ENCODE measurements at places on chromosomes 13 and 19.

GRCh38 chr13:99895444-99896368, 75.9 kb downstream of the ZIC5 start:
- peak; percentile 60 for DNase-seq

GRCh38 chr19:35332817-35333216, 3.8 kb downstream of the CD22 start:
- no peak for DNase-seq

DNA sequence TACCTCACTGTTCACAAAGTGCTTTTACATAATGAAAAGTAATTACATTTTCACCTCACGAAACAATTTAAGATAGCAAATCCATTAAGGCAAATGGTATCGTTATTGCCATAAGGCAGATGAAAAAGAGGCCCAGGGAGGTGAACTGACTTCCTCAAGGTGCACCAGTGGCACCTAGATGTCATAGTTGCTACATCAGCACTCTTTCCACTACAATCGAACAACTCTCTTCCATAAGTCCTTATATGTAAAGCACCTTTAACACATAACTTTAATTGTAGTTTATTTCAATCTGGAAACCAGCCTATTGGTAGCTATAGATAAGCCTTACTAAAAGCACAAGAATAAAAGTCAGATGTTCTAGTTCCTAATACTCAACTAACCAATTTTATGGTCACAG, 35.1 kb downstream of the XPO4 start:
- no peak for DNase-seq

DNA sequence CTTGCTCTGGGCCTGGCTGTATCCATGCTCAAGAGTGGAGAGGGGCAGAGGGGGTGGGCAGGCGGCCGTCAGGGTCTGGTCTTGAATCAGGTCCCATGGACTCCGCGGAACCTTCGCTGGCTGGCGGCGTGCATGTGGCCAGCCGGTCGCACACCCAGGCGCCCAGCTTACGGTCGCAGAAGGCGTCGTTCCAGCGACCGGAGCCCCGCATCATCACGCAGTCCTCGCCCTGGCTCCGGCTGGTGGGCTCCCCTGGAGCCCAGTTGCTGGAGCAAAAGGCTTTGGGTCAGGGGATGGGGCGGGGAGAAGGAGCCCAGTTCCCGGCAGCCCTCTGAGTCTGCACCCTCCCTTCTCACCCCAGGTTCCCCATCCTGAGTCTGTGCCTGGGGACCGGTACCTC, 8.5 kb downstream of the TRAPPC5 start:
- DNase-seq: no peak

DNA sequence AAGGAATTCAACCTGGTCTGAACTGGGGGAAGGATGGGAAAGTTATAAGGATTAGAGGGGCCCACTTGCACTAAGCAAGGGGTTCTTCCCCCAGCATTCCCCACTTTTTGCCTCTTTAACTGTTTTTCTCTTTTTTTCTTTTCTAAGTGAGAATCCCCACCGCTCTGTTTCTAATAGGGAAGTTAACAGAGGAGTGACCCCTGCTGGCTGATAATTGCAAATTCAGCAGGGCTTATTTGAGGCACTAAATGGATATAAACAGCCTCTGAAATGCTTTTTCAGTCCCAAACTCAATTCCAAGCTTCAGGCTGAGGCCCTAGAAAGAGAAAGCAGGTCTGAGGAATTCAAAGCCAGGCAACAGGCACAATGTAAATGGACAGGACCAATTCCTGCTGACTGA, 38.2 kb upstream of the CEACAM21 start:
- no peak for DNase-seq

GRCh38 chr19:18320865-18321733, 1.8 kb downstream of the LSM4 start:
- no peak for DNase-seq

DNA sequence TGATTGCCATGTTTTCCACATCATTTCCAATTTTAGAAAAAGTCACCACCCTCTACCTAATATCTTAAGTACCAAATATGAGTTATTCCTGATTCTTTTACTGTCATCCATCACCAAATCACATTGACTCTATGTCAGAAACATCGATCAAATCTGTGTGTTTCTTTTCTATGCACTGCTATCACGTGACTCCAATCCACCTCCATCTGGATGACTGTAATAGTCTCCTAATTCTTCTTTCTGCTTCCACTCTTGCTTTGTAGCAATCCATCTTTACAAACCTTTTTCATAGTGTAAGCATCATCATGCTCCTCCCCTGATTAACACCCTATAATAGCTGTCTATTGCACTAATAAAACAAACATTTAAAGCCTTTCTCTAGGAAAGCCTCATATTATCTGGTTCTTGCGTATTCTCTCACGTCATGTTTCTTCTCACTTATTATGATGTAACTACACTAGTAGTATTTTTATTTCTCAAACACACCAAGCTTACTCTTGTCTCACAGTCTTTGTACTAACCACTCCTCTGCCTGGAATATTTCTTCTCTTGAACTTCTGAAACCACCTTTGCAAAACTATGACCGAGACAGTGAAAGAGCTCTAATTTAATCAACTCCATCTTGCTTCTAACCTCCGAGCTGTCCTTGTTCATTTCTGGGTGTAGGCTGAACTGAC, 10.7 kb upstream of the FPR3 start:
- DNase-seq: no peak

DNA sequence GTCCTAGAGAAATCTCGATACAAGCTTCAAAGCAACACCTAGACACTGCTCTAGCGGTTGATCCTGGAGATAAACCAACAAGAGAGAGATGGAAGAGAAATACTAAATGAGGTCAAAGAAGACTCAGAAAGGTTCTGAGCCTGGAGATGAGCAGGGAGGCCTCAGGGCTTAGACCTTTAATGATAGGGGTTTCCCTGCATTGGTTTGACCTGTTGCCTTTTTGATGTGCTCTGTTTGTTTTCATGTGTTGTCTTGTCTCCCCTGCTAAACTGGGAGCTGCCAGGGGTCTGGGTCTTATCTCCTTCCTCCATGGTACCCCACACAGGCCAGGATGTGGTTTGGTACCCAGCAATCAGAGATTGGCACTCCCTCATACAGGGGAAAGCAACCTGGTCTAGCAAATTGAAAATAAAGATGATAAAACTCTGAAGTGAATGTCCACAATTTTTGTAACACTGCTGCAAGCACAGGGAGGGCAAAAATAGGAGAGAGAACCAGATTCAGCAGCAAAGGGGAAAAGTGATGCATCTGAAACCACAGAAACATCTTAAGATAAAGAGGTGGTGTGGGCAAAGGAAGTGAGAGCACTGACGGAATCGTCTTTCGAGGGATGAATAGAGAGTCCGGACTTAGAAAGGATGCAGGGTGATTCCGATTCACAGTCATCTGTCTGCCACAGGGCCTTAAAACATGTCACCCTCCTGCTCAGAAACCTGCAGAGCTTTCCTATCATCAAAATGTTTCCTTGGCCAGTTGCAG, 3.5 kb downstream of the FFAR2 start:
- no peak for DNase-seq

DNA sequence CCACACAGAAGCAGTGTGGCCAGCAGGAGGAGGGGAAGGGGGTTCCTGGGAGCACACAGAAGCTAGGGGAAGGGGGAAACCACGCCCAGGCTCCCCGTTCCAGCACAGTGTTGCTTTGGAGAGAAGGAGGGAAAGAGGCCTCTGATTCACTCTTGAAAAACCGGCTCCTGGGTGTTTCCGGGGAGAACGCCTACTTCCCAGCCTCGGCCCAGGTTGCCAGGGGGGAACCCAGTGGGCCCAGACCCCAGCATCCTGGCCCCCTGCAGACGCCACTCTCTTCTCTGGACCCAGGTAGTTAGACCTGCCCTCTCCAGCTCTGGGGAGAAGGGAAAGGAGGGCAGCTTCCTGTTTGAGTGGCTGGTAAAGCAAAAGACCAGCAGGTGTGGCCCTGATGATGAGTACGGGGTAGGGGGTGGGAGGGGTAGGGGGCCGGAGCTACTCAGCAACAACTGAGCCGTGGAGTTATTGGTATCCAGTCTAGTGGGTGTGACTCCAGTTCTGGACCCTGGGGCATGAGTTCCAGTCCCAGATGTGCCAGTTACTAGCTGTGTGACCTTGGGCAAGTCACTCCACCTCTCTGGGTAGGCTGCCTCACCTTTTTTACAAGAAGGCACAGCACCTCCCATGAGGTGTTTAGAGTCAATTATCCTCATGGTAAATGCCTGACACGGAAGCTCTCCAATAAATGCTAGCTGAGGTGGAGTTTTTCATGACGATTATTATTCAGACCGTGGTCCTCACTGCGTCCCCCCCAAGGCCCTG, 836 bp downstream of the GIPC1 start:
- peak; percentile 53 for DNase-seq

GRCh38 chr19:4844348-4845179, 13.1 kb upstream of the TICAM1 start:
- no peak for DNase-seq

DNA sequence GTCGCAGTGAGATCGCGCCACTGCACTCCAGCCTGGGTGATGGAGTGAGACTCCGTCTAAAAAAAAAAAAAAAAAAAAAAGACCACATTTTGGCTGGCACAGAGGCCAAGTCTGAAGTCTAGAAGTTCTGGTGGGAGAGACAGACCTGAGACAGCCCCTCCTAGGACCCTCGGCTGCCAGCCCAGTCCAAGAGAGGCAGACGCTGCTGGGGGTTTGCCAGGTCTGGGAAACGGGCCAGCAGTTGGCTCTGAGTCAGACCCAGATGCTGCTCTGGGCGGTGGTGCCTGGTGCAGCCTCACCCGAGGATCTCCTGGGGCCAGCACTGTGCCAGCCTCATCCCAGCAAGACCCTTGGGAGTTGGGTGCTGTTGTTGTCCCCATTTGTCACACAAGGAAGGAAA, 5.8 kb downstream of the FCHO1 start:
- DNase-seq: no peak

DNA sequence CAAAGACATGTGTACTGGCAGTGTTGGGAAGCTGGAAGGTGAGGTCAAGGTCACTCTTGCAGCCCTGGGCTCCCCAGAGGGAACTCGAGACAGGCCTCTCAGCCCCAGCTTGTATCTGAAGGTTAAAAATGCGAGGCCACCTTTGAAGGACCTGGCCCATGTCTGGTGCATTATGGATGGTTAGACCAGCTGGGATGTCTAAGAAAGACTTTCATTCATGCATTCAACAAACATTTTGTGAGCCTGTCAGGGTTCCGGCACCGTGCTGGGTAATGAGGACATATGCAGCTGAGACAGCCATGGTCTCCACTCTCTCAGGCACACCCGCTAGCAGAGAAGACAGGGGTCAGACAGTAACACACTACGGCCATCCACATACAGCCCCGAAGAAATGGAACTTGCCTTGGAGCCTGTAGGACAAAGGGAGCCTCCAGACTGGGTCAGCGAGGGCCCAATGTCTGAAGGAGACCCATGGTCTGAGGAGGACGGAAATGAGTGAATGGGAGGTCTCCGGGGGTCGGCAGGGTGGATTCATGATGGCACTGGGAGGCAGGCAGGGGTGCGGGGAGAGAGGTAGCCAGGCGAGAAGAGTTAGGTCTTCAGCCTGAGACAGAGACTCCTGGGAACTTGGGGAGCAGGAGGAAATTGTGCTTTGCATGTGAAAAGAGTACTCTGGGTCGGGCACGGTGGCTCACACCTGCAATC, 19.0 kb downstream of the VSTM2B start:
- peak; percentile 23 for DNase-seq

DNA sequence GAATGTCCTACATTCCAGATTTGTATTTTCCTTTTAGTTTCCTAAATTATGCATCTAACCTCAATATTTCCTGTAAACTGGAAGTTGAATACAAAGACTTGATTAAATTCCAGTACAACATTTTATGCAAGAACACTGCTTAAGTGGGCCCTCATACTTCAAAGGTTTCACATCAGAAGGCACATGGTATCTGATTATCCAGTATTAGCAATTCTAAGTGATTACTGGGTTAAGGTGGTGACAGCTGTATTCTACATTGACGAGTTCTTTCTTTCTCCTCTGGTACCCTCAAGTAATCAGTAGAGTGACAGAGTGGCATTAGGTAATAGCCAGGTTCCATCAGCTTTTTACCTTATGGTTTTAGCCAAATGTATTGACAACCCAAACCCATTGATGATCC, 18.3 kb downstream of the BIVM start:
- no peak for DNase-seq

DNA sequence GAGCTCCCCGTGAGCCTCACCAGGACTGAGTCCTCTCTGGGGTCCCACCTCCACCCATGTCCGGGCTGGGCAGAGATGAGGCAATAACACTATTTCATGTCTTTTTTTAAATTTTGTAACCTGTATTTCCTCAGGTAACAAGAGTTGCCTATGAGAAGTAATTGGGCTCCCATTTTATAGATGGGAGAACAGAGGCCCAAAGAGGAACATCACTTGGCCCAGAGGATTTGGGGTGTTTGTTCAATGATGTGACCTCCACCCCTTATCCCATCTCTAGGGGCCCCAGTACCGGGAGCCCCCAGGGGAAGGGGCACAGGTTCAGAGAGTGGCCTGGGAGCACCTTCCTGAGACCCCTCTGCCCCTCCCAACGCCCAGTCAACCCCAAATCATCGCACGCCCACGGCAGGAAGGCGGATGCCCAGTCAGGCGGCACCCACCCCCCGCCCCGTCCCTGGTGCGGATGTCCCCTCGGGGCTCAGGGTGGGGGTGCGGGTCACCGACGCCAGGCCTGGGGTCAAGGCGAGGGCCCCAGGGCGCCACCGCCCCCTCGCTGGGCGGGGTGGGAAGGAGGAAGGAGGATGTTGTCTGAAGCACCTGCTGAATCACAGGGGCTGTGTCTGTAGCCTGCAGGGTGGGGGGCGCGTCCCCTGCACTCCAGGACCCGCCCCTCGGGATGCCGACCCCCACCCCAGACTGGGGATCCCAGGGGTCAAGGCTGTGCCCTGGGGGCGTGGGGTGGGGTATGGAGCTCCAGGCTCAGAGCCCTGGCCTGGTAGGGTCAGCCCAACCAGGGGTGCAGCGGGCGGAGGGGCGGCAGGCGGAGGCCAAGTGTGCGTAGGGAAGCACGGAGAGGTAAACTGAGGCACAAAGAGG, 9.0 kb upstream of the CIRBP start:
- DNase-seq: peak; percentile 80

GRCh38 chr19:10690341-10690781, 10.9 kb upstream of the QTRT1 start:
- no peak for DNase-seq

DNA sequence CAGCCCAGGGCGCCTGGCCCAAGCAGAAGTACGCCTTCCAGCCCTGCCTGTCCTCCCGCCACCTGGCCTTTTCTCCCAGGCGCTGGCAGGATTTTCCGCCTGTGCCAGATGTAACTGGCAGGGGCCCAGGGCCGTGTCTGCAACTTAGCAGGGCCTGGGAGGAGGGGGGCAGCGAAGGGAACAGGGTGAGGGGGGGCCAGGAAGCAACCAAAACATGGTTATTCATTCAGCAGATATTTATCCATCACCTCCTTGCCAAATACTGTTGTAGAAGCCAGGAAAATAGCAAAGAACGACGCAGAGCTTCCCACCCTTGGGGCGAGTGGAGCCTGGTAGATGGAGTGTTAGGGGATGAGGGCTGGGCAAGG, 5.6 kb downstream of the TLE6 start:
- DNase-seq: no peak

- DNase-seq: no peak
These were observed 394.9 kb downstream of the DLEU7 start for GRCh38 chr13:50448535-50448998.

DNA sequence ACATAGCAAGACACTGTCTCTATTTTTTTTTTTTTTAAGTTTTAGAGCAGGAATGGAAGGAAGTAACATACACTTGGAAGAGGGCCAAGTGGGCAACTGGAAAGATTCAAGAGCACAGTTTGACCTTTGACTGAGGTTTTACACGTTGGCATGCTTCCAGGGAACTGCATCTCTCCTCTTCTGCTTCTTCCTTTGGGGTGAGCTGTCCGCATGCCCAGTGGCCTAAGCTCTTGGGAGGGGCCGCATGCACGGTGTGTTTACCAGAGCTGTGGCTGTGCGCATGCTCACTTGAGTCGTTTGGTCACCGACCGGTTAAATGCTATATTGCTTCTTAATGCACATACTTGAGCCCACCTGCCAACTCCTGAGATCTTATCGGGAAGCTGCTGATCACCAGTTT, 727.7 kb downstream of the UQCRFS1 start:
- DNase-seq: no peak

Data from activated CD8-positive, alpha-beta memory T cell treated with anti-CD3 and anti-CD28 coated beads, Interleukin-2, amount 50 U/mL, for 48 hours (primary cell).